Neural crest cell (in vitro differentiated cells): ENCODE measurements at places on chromosomes 6 and 20. TPM values are rescaled to one million over a fixed set of nuclear protein-coding genes. Genes with fewer than 3 reads are reported as not detected.

GRCh38 chr20:61447952-61448351 is 195.9 kb downstream of the CDH4 start:
- DNase-seq = no peak

GRCh38 chr20:62907384-62908317 is 18.7 kb downstream of the DIDO1 start:
- DNase-seq = no peak

GRCh38 chr6:357261-357790 is 34.2 kb upstream of the IRF4 start:
- DNase-seq = no peak

- DNase-seq = no peak
Measured at GRCh38 chr6:140437619-140438345, 1063.3 kb upstream of the CITED2 start.

DNA sequence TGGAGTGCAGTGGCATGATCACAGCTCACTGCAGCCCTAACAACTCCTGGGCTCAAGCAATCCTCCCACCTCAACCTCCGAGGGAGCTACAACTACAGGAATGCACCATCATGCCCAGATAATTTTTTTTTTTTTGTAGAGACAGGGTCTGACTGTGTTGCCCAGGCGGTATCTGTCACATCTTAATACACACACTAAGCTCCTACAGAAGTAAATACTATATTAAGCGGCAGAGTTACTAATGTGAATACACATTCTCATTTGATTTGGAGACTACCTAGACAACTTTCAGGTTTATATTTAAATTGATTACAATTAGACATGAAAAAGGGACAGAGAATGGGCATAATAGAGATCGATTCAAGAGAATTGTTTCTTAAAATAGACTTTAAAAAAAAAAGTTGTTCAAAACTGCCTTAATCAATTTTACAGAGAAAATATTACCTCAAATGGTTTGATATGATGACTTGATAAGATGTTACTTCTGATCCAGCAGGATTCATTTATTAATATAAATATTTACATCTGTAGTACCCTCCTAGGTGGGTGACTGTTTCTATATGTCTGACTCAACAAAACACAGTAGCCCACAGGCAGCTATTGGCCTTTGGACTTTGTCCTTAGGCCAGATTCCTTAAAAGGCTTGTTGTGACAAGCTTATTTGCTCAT is 7.1 kb upstream of the LOC128125822 start:
- DNase-seq = no peak

DNA sequence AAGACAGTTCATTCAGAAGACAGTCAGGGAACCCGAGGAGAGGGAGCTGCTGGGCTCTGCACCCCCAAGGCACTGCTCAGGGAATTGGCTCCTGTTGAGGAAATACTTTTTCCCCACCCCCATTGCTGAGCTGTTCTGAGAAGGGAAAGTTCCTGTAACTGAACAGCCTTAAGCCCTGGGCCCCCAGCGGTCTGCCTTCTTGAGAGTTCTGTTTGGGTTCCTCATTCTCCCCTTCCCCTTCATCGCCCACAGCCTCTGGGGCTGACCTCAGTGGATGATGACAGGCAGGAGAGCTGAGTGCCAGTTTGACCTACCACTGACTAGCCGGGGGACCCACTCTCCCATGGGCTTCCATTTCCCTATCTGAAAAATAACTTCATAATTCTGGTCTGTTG is 10.7 kb downstream of the HCK start:
- DNase-seq = no peak

DNA sequence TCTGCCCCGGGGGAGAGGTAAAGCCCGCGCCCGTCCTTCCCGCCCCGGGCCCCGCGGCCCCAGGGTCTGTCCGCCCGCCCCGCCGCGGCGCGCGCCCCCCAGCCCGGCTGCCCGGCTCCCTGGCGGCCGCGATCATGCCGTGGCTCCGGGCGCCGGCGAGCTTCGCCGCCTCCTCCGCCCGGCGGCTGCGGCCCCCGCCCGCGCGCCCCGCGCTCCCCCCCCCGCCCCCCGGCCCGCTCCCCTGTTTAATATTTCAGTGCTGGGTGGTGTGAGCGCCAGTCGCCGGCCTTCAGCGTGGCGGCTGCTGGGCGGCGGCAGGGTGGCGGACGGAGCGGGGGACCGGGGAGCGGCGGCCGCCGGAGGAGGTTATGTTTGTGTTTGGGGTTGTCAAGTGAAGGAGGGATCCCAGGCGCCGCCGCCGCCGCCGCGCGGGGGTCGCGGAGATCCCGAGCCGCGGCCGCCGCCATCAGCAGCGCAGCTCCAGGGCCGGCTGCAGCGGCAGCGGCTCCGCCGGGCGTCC is at the start of gene HIVEP1:
TSS of gene HIVEP1 (plus strand) at position 275 of the 520 bp plus-strand sequence. CDS start 3,317 bp downstream, outside the sequence.
- peak; percentile 34 for DNase-seq

- no peak for DNase-seq
Measured at GRCh38 chr6:27065183-27065582, 182.3 kb upstream of the PRSS16 start.

DNA sequence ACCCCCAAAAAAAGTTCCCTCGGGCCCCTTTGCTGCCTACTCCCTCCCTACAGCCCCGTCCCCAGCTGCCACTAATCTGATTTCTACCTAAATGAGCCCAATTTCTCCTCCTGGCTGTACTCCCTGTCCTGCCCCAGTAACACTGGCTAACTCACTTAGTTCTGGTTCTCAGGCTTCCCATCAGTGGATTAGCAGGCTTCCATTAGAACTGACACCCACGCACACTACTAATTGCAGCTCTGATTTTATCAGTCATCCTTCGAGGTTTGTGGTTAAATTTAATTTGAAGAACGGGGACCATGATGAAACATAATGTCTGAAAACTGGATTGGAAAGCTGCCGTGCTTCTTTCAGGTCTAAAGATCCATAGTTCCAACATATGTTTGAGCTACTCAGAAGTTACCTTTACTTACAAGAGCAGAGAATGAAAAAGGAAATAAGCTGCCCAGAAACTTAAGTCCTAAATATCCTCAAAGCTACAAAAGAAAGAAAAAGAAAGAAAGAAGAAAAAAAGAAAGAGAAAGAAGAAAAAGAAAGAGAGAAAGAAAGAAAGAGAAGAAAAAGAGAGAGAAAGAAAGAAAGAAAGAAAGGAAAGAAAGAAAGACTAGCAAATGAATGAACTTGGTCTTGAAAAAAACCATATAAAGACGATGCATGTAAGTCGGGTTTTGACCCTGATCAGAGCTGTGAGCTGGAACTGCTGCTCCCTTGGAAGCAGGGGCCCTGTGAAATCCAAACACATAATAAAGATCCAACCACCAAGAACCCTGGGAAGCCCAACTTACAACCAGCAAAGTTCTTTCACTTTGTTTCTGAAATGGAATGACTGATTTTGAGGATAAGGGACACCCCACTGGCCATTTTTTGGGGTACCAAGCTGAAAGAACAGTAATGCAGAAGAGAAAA is 51.7 kb downstream of the CNKSR3 start:
- DNase-seq = no peak

GRCh38 chr6:162871966-162872365 is 144.2 kb downstream of the PACRG start:
- DNase-seq = no peak

GRCh38 chr6:134802426-134803058 is 147.4 kb downstream of the ALDH8A1 start:
- DNase-seq = no peak

The BEND3 gene
- total RNA-seq = 24.1 and 24.9 TPM in 2 replicates

DNA sequence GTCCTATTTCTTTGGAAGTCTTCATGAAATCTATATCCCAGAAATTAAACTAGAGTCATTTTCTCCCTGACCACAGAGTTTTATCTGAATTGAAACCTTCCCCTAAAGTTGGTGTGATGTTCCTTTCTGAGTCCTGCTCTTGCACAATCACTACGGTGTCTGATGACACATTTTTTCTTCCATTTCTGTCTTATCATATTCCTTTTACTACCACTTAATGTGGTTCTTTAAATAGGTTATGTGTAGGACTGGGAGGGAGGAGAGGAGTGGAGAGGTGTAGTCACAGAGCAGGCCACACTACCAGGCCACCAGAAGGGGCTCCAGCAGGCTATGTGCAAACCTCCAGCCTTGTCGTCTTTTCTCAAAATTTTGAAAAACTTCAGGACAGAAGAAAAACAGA is 39.7 kb upstream of the ATXN1 start:
- DNase-seq = no peak

DNA sequence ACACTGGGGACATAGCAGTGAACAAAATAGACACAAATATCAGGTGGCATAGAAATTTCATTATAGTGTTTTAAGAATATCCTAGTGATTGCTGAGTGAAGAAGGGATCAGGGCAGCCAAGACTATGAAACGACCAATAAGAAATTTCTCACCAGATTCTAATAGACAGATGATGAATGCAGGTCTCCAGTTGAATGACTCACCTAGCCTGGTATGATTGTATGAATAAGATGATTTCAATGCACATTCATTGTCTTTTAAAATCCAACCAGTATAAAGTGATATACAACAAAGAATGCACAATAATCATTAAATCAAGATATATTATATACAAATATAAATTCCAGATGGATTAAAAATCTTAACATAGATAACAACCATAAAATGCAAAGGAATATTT is 124.5 kb upstream of the TENT5A start:
- no peak for DNase-seq

GRCh38 chr20:24673678-24674570 is 204.5 kb downstream of the SYNDIG1 start:
- DNase-seq = no peak

DNA sequence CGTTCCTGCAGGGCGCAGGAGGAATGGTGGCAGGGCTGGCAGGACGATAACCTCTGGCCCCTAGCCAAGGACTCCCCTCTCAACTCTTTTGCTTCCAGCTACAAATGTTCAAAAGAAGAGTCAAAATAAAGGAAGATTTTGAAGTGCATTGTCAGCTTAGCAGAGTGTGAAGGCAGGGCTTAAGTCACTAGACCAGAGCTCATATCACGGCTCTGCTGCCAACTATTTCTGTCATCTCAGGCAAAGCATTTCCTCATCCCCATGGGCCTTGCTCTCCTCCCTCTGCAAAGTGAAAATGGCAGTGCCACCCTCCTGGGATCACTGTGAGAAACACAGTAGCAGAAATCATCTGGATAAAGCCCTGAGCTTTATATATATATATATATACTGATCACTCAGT is 36.7 kb downstream of the CFAP61 start:
- no peak for DNase-seq

DNA sequence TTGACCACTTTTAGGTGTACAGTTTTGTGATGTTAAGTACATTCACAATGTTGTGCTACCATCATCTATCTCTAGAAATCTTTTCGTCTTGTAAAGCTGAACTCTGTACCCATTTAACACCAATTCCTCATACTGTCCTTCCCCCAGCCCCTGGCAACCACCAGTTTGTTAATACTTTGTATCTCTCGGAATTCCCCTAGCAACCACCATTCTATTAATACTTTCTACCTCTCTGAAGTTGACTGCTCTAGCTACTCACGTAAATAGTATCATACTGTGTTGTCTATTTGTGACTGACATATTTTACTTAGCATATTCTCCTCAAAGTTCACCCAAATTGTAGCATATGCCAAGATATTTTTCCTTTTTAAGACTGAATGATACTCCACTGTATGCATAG is 82.3 kb upstream of the CLDN20 start:
- no peak for DNase-seq

The CRYBG1 gene
- 0.07 TPM in 1 of 2 replicates, not detected in the other for total RNA-seq

DNA sequence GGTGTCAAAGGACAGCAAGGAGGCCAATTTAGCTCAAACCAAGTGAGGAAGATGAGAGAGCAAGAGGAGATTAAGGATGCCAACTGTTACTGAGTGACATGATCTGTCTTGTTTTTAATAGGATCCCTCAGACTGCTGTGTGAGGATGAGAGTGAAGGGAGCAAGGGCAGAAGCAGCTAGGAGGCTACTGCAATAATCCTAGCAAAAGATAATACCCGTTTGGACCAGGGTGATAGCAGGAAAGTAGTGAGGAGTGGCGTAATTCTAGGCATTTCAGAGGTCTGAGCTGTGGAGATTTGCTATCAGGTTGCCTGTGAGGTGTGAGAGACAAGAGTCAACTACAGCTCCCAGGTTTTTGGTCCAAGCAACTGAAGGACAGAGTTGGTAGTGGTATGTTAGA is 14.7 kb downstream of the UBE2V1 start:
- no peak for DNase-seq

The VPS52 gene
- total RNA-seq = 53.2 and 57.3 TPM in 2 replicates

- no peak for DNase-seq
Measured at GRCh38 chr6:126385536-126385935, 45.6 kb downstream of the CENPW start.

GRCh38 chr20:9218531-9218961 is 149.7 kb downstream of the PLCB4 start:
- no peak for DNase-seq

The HEY2 gene
- 10.8 and 11.6 TPM in 2 replicates for total RNA-seq

GRCh38 chr6:144008120-144008811 is at the start of gene PLAGL1:
PLAGL1 (minus strand) TSS chr6:144008259; CDS start chr6:143948136, 60,123 bp downstream.
- peak; percentile 41 for DNase-seq

DNA sequence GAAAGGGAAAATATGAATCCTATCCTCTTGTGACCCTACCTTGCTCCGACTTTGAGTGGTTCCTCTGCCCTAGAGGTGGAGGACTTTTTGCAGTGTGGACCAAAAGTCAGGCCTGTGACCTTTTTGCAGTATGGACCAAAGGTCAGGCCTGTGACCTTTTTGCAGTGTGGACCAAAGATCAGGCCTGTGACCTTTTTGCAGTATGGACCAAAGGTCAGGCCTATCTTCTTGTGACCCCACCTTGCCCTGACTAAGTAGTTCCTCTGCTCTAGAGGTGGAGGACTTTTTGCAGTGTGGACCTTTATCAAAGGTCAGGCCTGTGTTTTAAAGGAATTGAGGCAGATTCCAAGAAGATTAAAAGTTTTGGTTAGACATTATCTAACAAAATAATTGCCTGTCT is 10.9 kb upstream of the ERVFRD-1 start:
- DNase-seq = no peak

- DNase-seq = no peak
Measured at GRCh38 chr6:3326184-3326971, 67.6 kb downstream of the PSMG4 start.

GRCh38 chr6:111562246-111562645 is 43.4 kb downstream of the TRAF3IP2 start:
- DNase-seq = no peak

- no peak for DNase-seq
Measured at GRCh38 chr6:80636689-80637088, 530.2 kb downstream of the BCKDHB start.

DNA sequence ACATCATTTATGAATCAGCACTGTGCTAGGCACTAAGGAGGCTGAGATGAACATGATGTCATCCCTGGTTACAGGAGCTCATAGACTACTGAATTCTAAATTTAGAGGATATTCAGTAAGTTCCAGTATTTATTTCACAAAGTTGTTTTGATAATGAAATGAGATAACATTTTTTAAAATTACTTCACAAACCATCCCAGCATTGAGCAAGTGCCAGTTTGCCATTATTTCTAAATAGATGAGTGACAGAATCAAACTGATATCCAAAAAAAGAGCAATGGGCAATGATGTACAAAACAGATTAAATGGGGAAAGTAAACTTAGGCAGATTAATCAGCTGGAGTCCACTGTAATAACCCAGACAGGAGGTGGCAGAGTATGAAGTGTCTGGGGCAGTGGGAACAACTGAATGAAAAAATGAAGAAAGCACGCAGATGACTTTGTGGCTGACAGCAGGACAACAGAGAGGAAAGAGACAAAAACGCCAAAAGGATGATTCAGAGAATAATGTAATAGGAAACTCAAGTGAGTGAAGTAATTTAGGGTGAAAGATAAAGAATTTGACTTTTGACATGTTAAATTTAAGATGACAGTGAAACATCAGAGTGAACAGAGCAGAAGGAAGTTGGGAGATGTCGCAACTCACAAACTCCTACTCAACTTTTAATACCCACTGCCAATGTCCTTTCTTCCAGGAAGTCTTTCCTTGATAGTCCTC is 70.2 kb downstream of the RCAN2 start:
- DNase-seq = no peak

GRCh38 chr6:13420269-13420668 is 67.1 kb downstream of the GFOD1 start:
- no peak for DNase-seq

The KCNB1 gene
- total RNA-seq = 1.6 and 2.8 TPM in 2 replicates
